Astrocyte of the cerebellum (primary cell): ENCODE measurements at places on chromosomes 16 and 17.

DNA sequence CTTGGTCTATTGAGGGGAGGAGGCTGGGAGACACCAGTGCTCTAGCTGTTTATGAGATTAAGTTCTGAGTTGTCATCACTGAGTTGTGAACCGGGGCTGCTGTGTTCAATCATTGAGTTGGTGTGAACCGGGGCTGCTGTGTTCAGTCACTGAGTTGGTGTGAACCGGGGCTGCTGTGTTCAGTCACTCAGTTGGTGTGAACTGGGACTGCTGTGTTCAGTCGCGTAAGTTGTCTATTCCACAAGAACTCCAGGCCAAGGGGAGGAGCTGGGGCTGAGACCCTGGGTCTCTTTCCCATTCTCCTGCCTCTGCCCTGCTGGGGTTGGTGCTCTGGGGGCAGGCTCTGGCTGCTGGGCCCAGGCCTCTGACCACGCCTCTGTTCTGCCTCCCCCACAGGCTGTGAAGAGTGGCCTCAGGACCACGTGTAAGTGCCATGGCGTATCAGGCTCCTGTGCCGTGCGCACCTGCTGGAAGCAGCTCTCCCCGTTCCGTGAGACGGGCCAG, 24.5 kb downstream of the WNT9B start:
- DNase-seq = no peak

- no peak for DNase-seq
Observed at GRCh38 chr17:77879226-77879895, 79.1 kb upstream of the TNRC6C start.

DNA sequence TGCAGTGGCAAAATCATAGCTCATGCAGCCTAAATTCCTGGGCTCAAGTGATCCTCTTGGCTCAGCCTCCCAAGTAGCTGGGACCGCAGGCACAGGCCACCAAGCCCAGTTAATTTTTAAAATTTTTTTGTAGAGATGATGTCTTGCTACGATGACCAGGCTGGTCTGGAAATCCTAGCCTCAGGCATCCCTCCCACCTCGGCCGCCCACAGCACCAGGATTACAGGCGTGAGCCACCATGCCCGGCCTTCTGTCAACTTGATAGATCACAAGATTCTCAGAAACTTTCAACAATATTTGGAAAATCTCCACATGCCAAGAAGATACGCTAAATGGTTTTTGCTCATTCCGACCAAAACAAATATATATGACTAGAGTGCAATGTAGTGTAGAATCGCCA, 111.0 kb downstream of the ADCY9 start:
- DNase-seq = no peak

DNA sequence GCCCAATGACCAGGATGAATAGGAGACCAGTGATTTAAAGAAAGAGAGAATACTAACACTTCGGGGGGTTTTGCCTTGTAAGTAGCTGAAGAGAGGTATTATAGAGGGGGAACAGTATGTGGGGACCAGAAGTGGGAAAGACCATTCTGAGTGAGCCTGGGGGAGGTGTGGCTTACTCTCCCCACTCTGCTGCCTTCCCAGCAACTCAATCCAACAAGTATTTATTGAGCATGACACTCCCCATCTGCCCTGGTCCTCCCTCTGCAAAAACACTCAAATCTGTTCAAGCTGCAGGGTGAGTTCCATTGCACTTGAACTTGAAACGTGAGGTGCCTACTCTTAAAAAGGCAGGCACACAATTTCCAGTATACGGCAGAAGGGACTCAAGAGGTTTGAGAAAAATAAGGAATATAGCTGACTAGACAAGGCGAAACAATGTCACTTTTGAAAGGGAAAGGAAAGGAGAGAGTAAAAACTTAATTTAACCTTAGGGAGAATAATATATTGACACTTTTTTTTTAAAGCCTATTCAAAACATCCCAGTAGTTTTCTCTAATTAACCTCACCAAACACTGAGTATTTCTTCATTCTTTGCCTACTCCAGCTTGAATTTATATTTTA, 8.2 kb downstream of the FAM117A start:
- DNase-seq = no peak

DNA sequence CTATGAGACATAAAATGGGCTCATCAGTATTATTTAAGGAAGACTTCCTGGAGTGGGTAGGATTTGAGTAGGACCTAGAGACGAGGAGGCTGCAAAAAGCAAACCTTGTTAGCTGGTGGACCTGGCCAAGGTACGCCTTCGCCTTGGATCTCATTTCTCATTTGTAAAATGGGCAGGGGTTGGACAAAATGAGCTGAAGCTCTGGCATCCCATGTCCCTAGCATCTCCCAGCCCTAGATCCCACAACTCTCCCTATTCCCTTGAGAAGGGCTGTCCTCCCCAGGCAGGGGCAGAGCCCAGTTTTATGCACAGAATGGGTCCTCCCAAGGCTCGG, 306 bp upstream of the SPATA20 start:
- no peak for DNase-seq

- no peak for DNase-seq
Observed at GRCh38 chr16:12416136-12416787, 387.4 kb downstream of the CPPED1 start.

- no peak for DNase-seq
Observed at GRCh38 chr17:79915850-79916430, 76.7 kb upstream of the CBX4 start.

GRCh38 chr17:78641243-78641642, 64.0 kb upstream of the DNAH17 start:
- no peak for DNase-seq

DNA sequence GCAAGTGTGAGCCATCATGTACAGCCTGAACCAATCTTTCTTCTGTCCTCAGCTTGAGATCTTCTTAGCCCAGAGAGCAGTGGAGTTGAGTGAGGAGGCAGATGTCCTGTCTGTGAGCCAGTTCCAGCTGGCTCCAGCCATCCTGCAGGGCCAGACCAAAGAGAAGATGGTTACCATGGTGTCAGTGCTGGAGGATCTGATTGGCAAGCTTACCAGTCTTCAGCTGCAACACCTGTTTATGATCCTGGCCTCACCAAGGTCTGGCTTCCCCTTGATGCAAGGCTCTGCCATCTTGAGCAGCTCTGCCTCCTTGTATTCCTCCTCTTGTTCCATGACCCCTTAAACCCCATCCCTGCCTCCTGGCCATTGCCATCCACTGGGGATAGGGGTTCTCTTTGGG, 9.6 kb downstream of the CDK5RAP3 start:
- no peak for DNase-seq

DNA sequence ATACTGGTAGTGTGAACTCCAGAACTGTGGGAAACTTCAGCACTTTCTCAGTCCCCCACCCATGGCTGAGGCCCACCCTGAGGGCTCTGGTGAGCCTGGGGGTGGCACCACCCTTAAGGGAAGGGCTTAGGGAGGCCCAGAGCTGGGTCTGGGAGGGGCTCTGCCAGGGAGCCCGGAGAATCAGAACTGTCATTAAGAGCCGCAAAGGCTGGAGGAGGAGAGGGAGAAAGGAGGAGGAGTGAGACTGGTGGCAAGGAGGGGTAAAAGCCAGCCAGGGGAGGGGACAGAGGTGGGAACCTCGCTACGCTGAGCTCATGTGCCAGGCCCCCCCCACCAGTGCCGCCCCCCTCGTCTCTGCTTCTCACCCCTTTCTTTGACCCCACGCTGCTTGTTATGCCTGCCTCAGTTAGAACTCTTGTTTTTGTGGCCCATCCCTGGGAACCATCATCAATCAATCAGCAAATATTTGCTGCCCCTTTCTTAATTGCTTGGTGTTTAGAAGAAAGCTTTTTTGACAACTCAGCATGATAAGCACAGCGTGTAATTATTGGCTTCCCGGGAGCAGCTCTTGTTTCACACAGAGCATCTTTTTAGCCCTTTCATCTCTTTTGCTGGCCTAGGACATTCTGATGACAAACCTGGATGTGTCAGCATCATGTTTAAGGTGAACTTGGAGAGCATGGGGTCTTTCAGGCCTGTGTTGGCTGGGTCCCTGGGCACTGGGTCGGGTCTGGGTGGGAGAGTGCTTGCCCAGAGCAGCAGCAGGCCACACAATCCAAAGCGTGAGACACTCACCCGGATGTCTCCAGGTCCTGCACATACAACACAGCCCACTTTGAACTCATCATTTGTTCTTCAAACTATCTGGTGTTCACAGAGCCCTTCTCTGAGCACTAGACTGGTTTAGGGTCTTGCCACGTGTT, 77.7 kb downstream of the NETO2 start:
- DNase-seq = no peak

GRCh38 chr16:72576189-72576588, 404.2 kb upstream of the PMFBP1 start:
- no peak for DNase-seq

DNA sequence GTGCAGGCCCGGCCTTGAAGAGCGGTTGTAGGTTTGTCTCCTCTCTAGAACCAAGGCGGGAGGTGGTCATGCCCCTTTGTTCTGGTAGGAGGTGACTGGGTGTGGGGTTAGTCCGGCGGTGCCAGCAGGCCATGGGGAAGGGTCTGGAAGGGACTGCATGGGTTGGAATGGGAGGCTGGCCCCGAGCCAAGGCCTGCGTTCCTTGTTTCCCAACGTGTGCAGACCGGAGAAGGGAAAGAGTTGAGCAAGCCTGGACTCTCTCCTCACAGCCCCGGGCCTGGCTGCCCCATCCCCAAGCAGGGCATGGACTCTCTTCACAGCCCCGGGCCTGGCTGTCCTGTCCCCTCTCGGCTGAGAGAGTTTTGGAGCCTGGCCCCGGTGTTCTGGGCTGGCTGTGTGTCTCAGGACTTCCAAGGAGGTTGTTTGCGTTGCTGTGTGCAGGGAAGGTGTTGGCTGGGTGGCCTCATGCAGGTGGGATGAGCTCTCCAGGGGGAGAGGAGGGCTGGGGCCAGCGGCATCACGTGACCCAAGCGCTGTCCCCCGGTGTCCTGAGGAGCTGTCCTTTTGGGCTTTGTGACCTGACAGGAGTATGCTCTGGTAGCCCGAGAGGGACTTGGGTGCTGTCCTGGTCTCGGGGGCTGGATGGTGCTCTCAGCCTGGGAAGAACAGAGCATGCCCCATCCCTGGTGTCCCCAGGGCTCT, 2.6 kb downstream of the CACNA1H start:
- DNase-seq = no peak

DNA sequence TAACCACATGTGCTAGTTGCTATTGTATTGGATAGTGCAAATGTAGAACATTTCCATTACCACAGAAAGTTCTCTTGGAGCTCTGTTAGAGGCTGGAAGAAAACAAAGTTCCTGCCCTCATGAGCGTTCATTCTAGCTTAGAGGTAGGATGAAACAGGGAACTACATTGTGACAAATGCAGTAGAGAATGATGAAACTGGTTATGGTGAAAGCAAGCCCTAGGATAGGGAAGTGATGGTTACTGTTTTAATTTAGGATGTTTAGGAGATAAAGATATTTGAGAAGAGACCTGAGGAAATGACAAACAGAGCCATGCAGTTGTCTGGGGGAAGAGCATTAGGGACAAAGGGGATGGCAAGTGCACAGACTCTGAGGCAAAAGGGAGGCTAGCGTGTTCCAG, 50.7 kb downstream of the AATF start:
- DNase-seq = no peak

DNA sequence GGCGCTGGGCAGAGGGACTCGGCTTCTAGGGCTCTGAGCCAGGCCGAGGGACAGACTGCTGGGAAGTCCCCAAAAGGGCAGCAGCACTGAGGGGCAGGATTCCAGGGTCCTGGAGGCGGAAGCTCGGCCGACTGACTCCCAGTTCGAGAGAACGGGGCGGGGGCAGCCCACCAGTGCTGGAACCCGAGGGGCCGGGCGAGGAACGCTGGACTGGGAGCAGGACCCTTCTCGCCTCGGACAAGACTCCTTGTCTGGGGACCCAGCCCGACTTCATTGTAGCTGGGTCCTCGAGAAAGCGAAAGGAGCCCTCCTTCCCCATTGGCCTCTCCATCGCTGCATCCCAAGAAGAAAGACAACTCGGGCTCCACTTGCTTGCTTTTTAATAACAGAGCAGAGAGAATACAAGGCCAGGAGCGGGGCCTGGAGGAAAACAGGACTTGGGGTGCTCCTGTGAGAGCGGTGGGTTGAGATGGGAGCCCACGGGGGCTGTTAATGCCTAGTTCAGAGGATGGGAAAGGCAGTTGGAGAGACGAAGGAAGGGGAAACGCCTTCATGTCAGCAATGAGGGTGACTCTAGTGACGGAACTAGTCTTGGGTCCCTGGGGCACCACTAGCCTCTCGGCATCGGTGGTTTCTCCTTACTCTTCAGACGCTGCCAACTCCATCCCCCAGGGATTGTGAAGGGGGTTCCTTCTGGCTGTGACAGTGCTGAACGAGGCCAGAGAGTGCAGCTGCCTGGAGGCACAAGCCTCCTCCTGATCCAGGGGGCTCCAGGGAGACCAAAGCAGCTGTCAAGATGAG, 492 bp upstream of the CAMTA2 start:
- DNase-seq = no peak

GRCh38 chr16:50238868-50239301, 27.5 kb upstream of the ADCY7 start:
- DNase-seq = no peak

GRCh38 chr17:33493566-33493965, 200.5 kb upstream of the ASIC2 start:
- DNase-seq = no peak

GRCh38 chr17:50634915-50635731, 442 bp downstream of the ABCC3 start:
- DNase-seq = no peak

DNA sequence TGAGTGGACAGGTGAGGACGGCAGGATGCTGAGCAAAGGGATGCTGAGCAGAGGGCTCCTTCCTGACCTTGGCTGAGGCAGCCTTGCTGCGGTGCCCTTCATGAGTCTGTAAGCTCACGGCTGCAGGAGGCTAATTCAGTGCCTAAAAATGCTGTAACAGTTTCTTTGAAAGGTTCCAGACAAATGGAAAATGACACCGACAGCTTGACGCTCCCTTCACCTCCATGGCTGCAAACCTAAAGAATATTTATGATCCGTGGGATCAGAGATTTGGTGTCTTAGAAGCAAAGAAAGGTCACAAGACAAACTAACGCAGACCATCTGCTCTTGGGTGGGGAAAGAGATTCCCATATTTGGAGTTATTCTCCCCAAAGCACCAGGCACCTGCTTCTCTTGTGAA, 28.0 kb downstream of the TOM1L2 start:
- DNase-seq = no peak

- no peak for DNase-seq
Observed at GRCh38 chr17:57379895-57380434, 123.6 kb downstream of the MSI2 start.

DNA sequence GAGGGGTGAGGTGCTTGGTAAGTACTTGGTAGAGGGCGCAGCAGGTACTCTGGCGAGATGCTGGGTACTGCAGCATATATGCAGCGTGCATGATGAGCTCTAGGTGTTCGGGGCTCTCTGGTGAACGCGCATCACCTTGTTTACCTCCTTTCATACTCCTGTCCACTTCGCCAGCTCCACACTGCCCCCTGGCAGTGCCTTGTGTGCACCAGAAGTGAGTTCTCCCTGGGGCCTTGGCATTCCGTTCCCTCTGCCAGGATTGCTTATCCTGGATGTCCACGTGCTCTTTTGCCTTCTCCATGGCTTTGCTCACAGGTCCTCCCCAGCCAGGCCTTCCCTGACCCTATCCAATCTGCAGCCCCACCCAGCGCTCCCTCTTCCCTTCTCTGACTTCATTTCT, 154.2 kb downstream of the MRM1 start:
- no peak for DNase-seq
